ENCODE measurements at places on chromosomes 7 and 10.

GRCh38 chr10:31070691-31071090 lies 39.0 kb upstream of the ZNF438 start:
- DNase-seq: no peak

- no peak for DNase-seq
Observed at GRCh38 chr7:105782391-105783042, 93.9 kb downstream of the ATXN7L1 start.

DNA sequence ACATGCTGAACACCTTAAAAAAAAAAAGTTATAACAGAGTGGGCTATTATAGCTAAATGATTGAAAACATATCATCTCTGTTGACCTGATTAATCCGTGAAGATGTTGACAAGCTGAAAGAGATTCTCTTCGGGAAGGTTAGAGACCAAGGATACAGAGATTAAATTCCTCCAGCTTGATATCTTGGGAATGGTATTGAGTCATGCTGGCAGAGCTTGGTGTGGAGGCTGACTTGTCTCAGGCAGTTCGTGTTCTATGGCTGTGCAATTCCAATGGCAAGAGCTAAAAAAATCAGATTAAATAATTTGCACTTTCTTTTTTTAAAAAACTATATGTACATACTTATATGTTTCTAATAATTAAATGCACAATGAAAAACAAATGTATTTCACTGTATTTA lies 24.9 kb upstream of the CACNA2D1 start:
- DNase-seq: no peak

- no peak for DNase-seq
Observed at GRCh38 chr7:69243016-69243415, 355.3 kb upstream of the AUTS2 start.

DNA sequence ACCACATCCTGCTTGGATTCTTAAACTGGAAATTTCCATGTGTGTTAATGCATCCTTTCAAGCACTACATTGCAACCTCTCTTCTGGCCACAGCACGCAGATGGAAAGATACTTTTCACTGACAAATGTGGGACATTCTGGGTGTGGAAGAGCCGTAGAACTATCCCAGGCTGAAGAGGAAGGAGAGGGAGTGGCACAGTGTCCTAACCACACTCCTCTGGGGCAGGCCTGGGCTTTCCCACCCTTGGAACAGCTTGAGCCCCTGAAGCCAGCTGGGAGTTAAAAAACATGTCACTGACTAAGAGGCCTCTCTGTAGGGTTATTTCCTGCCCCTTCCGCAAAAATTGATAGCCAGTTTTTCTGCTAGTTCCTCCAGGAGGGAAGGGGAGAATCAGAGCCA lies 34.0 kb upstream of the DNMBP start:
- DNase-seq: no peak

DNA sequence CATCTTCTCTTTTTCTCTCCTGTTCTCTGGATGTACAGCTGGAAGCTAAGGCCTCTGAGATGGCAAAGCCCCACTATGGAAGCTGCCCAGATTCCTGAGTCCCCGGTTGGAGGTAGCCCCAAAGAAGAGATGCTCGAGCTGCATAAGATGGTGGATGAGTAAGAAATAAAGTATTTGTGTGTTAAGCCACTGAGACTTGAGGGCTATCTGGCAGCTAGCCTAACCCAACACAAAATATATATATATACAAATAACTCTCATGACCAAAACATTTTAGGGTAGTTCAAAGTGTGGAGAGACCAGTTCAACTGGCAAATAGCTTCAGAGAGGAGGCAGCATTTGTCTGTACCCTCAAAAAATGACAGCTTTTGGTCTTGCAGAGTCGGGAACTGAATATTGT lies 72.4 kb upstream of the PDE1C start:
- DNase-seq: no peak

GRCh38 chr10:22657566-22658225 lies 56.7 kb downstream of the PIP4K2A start:
- DNase-seq: no peak

- no peak for DNase-seq
Observed at GRCh38 chr7:152520861-152521302, 85.1 kb upstream of the KMT2C start.

GRCh38 chr7:116162254-116162653 lies 48.1 kb upstream of the TES start:
- no peak for DNase-seq
